ENCODE measurements at places on chromosomes 7 and 10.

GRCh38 chr10:65534771-65535170 lies 1391.1 kb upstream of the LRRTM3 start:
- no peak for DNase-seq

GRCh38 chr7:54833001-54833467 lies 74.0 kb upstream of the SEC61G start:
- DNase-seq: no peak

- peak; percentile 33 for DNase-seq
Observed at GRCh38 chr7:16918288-16918895, 36.6 kb upstream of the AGR3 start.

DNA sequence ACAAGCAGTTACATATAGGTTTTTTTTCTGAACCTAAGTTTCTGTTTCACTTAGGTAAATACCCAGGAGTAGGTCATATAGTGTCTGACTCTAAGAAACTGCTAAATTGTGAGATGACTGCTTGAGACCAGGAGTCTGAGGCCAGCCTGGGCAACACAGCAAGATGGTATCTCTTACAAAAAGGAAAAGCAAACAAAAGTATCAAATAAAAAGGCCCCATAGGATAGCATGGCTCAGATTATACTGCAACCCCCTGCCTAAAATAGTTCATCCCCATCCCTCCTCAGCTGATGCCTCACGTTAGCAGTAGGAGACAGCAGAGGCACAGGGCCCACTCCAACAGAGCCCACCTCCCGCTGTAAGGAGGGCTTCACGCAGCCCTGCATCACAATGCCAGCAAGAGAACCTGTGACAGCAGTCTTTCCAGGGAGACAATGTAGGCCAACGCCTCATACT lies 90.3 kb downstream of the SRPK2 start:
- DNase-seq: peak; percentile 41

DNA sequence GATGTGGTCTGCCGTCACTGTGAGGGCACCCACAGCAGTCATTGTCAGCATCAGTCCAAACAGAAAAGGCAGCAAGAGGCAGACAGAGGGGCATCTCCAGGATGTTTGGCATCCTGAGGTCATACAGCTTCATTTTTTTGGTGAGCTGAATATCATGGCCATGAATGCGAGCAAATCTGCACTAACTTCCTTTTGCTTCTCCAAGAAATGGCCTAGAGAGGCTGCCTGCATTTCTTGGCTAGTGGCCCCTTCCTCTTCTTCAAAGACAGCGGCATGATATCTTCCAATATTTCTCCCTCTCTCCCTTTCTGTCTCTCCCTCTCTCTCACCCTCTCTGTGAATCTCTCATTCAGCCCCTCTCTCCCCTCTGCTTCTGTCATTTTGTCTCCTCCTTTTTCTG lies 24.8 kb downstream of the FKBP6 start:
- DNase-seq: no peak

All from stimulated activated CD4-positive, alpha-beta T cell treated with anti-CD3 and anti-CD28 coated beads, Interleukin-15, amount 100 ng/mL, for 24 hours (primary cell).